ENCODE measurements at places on chromosomes 6 and 20.

DNA sequence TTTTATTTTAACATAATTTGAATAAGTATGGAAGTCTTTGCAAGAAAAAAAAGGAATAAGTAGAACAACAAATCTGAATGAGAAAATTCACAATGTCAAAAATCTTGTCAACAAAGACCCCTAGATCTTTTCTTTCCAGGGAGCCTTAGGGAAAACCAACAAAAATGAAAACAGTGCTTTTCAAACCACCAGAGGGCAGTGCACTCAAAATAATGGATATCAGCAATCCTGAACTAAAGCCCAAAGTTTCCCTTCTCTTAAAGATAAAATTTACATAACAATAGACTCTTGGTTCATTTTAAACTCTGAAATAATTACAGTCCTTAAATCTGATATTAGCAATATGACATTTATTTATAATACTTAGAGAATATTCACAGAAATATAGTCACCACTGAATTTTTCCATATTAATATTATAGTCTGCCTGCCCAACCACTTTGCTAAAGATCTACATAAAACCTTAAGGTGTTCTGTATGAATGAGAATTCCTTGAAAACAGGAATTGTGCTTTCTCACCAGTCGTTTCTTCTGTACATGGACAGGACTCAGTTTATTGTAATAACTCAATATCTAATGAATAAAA is 105.3 kb upstream of the BMP5 start:
- DNase-seq = peak; percentile 14

GRCh38 chr6:122652431-122652830 is 42.2 kb downstream of the PKIB start:
- no peak for DNase-seq

- DNase-seq = no peak
Observed at GRCh38 chr6:162964488-162965140, 236.8 kb downstream of the PACRG start.

- peak; percentile 10 for DNase-seq
Observed at GRCh38 chr6:75204959-75205775, 686 bp downstream of the COL12A1 start.

- no peak for DNase-seq
Observed at GRCh38 chr6:161686655-161687054, 412.8 kb upstream of the AGPAT4 start.

DNA sequence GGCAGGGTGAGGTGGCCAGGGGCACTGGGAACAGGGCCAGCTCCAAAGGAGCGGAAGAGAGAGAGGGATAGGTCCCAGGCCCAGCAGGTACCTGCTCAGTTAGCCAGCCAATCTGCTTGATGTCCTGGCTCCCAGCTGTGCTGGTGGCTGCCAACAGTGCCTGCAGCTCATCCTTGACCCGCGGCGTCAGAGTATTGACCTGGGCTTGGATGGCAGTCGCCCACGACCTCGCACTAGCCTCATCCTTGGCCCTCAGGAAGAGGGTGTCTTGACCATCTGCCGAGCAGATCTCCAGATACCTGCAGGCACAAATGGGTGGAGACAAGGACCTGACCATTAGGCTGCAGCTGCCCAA is 11.1 kb upstream of the CDK5RAP1 start:
- DNase-seq = no peak

DNA sequence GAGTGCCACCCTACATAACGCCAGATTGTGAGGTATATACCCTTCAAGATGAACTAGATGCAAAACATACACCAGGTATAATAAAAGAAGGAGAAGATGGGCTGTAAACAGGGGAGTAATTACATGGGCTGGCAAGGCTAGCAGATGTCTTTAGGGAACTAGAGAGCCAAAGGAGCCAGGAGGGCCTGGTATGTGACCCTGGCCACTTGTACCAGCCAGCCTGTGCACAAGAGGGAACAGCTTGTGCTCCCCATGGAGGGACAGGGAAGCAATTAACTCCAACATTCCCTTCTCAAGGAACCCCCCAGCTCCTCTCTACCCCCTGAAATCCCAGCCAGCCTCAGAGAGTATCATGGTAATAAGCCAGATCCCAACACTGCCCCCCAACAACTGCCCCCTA is 139.9 kb downstream of the HIVEP2 start:
- no peak for DNase-seq

DNA sequence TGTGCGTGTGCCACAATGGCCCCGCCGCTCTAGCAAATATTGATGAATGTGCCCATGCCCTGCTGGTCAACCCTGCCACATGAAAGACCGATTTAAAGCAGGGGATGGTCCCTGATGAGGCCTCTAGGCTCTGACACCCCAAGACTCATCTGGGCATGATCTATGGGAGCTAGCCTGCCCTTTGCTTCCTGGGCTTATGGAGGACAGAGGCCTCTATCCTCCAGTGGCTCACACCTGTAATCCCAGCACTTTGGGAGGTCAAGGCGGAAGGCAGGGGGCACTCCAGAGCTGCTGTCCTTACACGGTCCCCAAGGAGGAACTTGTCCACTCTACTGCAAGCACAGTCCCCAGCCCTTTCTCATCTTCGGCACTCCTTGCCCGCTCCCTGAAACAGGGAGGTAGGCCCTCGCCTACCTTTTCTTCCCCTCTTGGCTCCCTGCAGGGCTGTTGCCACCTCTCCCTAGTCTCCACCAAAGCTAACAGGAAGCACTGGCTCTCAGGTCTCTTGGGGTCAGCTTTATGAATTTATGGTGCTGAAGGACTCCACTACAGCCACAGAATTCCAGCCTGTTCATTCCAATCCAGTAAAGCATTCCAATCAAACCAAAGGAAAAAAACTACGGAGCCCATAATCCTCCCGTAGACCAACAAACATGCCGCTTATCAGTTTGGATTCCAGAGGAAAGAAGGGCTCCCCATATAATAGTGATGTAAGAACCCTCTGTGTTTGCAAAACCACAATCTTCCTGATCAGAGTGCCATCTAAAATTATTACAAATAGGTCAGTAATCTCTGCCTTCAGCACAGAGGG is 48.7 kb upstream of the FOXQ1 start:
- no peak for DNase-seq

GRCh38 chr20:33275871-33276270 is 7.1 kb upstream of the BPIFB1 start:
- DNase-seq = no peak

All from NCI-H1694 (cell line).